Midbrain (tissue), 1 donor: ENCODE measurements at places on chromosomes 16 and 17.
A peak's percentile ranks its signal among the peaks of the same experiment; 100 is the strongest.

GRCh38 chr16:80447241-80447640 lies 93.6 kb upstream of the DYNLRB2 start:
- DNase-seq, result no peak

DNA sequence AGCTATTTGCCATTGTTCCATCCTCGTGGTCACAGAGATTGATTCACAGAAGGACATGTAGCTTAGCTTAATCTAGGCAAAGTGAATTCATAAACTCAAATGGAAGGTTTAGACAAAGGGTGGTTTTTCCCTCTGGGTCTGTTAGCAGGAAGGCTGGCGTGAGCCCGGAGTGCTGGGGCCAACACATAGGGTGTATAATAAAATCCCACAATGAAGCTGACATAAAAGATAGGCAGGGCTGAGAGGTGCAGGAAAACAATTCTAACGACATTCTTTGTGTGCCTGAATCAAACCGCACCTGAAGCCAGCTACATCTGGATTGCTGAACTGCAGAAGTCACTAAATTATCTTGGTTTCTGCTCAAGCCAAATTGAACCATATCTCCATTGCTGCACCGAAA lies 173.9 kb downstream of the MAF start:
- DNase-seq, result no peak

- no peak for DNase-seq
Measured at GRCh38 chr17:67335245-67335835, 31.0 kb downstream of the PSMD12 start.

- no peak for DNase-seq
Measured at GRCh38 chr16:23048164-23048563, 101.1 kb downstream of the USP31 start.

DNA sequence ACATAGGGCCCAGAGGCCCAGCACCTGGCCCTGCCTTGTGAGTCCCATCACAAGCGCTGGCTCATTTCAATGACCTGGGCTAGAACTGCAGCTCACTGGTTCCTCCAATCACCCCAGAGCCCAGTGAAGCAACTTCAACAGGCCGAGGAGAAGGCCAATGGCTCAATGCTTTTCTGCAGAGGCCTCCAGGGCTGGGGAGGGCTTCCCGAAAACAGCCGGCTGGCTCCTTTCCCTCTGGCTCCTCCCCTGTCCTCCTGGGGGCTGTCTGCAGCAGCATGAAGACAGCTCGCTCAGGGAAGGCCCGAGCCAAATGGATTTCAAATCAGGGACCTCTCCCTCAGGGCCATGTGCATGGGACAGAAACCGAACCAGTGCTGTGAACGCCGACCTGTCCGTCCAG lies 121.6 kb downstream of the ZNF423 start:
- no peak for DNase-seq

GRCh38 chr16:59163371-59164055 lies 429.4 kb upstream of the GOT2 start:
- DNase-seq, result no peak

DNA sequence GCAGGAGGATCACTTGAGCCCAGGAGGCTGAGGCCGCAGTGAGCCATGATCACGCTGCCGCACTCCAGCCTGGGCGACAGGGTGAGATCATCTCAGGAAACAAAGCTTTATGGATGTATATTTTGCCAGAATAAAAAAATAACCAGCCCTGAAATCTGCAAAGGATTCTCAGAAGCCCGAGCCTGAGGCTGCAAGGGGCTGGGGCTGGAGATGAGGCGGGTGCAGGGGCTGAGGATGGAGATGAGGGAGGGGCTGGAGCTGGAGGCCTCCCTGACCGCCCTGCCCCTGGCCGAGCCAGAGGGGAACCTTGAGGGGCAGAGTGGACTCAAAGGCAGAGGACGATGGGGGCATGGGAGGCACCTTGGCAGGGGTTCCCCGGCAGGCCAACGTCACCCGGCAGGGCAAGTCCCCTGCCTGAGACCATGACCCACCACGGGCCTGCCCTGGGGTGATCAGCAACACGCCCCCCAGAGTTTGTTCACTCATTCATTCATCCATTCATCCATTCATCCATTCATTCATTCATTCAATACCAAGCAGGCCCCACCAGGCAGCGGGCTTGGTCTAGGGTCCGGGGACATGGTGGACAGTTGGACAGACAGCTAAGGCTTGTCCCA lies 32.5 kb downstream of the PIEZO1 start:
- DNase-seq, result no peak

DNA sequence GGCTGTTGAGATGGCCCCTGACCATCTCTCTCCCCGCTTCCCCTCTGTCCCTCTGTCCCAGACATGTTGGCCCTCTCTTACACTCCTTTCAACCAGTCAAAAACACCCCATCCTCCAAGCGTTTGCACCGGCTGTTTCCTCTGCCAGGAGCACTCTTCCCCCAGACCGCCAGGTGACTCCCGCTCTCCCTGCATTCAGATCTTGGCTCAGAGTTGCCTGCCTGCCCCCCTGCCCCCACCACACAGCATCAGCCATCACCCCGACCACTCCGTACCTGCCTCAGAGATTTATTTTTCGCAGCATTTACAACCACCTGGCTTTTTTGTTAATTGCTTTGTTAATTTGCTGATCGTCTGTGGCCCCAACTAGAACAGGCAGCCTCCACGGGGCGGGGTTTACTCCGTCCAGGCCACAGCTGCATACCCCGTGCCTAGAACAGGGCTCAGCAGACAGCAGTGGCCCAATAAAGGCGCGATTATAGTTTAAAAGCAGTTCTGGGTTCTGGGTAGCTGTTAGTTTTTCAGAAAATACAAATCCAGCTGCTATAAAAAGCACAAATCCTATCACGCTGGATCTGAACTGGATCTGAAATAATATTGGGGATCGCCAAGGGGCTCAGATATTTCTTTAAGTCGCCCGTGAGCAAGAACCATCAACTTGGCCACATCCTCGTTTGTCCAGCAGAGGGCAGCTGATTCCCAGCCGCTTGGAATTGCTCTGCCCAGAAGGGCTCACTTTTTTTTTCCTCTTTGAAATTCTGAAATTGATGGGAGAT lies 173.6 kb downstream of the IRF8 start:
- DNase-seq, result peak; percentile 63

GRCh38 chr16:89613231-89613953 lies at the start of gene DPEP1:
TSS of gene DPEP1 (plus strand) at chr16:89613642. CDS start at chr16:89630411, 16,769 bp downstream.
- DNase-seq, result no peak

- DNase-seq, result no peak
Measured at GRCh38 chr17:2264067-2264860, 39.3 kb downstream of the SMG6 start.

DNA sequence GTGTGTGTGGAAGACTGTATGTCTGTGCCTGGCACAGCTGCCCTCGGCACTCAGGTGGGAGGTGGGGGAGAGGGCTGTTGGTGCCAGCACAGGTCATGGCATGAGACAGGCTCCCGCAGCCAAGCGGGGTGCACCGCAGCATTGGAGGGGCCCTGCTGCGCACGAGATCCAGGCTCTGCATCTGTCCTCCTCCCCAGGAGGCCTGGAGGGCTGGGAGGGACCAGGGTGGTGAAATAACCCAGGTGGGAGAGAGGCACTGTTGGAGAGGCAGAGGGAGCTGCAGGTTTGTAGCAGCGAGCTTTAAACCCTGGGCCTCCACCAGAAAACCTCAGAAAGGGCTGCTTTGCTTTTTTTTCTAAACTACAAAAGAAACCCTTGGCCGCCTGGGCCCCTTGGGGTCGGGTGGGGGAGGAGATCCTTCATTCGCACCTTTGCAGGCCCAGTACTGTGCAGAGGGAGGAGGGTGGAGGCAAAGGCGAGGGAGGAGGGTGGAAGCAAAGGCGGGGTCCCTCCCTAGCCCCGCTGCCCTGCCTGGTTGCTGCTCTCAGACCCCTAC lies 241.7 kb downstream of the SEC14L1 start:
- DNase-seq, result no peak

DNA sequence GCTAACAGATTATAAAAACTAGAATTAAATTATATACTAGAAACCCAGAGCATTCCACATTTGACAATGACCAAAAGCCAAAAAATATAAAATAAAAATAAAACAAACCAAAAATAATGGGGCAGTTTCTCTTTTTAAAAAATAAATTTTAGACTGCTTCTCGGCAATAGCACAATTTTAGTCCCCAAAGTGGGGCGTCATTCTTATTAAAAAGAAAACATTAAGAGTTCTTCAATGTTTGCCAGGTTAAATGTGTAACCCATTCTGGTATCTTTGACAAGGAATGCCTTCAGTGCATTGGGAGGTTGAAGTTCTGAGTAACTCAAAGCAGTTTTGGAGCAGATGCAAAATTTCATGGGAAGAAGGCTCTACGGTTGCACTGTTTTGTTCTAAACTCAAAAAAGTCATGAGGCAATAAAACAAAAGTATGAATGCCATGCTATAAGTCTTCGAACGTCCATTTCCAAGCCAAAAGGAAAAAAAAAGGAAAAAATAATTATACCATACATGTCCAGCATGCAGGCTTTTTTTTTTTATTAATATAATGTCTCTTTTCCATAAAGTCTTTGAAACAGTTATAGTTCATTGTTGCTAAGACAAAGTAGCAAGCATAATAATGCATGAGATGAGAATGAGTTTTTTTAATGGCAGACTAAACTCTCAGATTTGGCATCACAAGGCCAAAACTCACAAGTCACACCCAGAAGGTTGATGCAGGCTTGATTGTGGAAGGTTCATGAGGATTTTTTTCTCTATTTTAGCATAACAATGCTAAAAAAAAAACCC lies 3.1 kb downstream of the MAF start:
- no peak for DNase-seq

- peak; percentile 73 for DNase-seq
Measured at GRCh38 chr17:29617481-29618271, 5.0 kb downstream of the CORO6 start.

- DNase-seq, result no peak
Measured at GRCh38 chr16:26491101-26491670, 575.5 kb upstream of the C16orf82 start.

DNA sequence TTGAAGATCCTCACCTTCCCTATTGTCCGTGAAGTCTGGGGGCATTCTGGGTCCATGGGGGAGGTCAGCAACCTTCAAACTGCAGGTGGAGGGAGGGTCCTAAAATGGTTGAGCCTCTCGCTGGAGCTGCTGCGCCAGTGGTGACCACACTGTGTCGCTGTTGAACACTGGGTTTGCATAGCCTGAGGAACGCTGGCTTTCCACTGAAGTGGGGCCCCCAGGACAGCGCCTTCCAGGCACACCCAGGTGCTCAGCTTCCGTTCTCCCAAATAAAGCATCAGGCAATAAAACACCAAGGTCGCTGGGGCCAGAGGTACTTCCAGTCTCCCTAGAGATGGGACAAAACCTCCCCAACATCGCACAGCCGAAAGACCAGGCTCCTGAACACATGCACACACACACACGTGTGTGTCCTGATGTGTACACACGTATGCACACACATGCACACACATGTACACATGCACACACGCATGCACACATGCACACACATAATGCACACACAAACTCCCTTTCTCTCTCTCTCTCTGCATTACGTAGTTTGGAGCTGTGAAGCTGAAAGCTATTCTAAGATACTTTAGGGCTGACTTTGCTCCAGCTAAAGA lies 120.6 kb downstream of the IRF8 start:
- DNase-seq, result no peak

GRCh38 chr17:6901086-6901485 lies 69.6 kb upstream of the TEKT1 start:
- no peak for DNase-seq

- DNase-seq, result no peak
Measured at GRCh38 chr16:82857693-82858365, 231.1 kb downstream of the CDH13 start.

- DNase-seq, result no peak
Measured at GRCh38 chr16:7113395-7113794, 219.2 kb upstream of the RBFOX1 start.

GRCh38 chr16:86946396-86946795 lies 368.0 kb downstream of the FOXL1 start:
- DNase-seq, result no peak

DNA sequence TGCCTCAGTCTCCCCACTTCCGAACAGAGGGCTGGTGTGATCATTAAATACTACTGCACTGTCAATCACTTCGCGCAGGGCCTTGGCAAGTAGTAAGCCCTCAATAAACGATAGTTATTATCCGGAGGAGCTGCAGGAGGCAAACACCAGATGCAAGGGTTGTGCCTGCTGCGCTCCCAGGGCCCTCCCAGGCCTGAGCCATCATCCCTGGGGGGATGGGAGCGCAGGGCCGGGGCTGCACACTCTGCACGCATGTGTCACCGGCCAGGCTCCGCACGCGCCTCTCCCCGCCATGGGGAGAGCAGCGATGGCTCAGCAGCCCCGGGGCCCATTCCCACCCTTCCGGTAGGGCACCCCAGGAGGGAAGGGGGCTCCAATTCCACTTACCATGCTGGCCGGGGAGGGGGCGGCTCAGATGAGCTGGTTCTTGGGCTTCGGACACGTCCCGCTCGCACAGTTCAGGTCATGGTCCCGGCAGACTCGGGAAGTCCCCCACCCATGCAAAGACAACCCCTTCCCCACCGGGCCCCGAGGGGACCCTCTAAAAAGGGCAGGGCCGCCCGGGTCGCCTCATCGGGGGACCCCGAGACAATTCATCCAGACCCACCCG lies 681 bp downstream of the XPO6 start:
- peak; percentile 37 for DNase-seq

GRCh38 chr17:56880133-56880532 lies 33.7 kb downstream of the TRIM25 start:
- DNase-seq, result no peak
